ENCODE measurements at places on chromosomes 1 and 21. TPM values are rescaled to one million over a fixed set of nuclear protein-coding genes. Genes with fewer than 3 reads are reported as not detected.

The OR2L13 gene
- not detected for total RNA-seq

The SH3D21 gene
- 2.3 TPM for total RNA-seq

The SLC44A5 gene
- 0.03 TPM for total RNA-seq

The NFYC gene
- 39.4 TPM for total RNA-seq

The LAD1 gene
- 0.56 TPM for total RNA-seq
